Testis (tissue), 5 donors: ENCODE measurements at places on chromosomes 3 and 15. TPM values are rescaled to one million over a fixed set of nuclear protein-coding genes. Genes with fewer than 3 reads are reported as not detected.

DNA sequence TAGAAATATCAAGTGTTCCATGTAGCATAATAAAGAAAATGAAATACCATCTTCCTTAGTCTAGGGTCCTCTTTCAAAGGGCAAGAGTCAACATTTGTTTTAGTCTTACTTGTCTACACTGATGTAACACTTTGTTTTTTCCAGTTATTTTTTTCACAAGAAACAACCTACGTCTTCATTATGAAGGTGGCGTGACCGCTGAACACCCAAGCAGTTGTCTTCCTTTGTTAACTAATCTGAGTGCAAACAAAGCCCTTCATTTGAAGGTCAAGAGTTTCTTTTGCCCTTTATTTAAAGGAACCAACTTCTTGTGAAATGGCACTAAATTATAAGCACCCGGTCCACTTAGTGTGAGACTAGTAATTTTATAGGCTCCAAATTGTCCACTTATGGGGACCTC lies 73.2 kb downstream of the CD47 start:
- no peaks in the 10 kb centered on the region for H3K36me3 ChIP-seq
- H3K4me3 ChIP-seq, result no peak overlapping the region
- peaks cover 6% of the 10 kb centered on the region for H3K4me1 ChIP-seq

DNA sequence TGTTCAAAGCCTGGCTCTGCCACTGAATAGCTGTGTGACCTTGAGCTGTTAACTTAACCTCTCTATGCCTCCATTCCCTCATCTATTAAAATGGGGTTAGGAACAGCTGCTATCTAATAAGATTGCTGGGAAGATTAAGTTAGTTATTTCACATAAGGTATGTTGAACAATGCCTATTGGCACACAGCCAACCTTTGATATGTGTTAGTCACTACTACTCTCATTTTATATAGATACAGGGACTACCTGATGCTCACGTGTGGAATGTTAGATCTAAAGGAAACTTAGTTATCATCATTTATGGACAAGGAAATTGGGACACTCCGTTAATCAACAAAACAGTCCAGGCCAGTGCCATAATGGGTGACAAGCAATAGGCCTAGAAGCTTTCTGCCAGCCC lies 332.4 kb upstream of the PPP2R3A start:
- no peak overlapping the region for H3K27ac ChIP-seq
- H3K27me3 ChIP-seq, result no peaks in the 10 kb centered on the region
- no peak for DNase-seq
- no peaks in the 10 kb centered on the region for H3K36me3 ChIP-seq

DNA sequence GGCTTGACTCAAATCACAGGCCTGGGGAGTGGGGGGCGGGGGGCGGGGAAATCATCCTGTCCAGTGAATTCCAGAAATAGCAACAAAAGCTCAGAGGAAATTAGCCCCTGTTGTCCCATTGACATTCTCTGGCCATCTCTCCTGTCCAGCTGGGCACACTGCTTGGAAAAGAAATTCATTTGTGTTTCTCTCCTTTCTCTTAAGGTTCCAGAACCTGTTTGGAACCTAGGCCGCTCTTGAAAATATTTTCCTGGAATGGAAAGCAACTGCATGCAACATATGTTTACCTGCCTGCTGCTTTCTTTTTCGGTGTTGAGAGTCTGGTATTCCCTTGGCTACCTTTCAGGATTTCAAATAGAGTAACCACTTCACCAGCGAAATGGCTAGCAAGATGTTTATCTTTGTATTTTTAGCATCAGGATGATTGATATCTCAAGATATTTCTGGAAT lies 169.0 kb downstream of the GHSR start:
- no peak overlapping the region for H3K27ac ChIP-seq
- no peaks in the 10 kb centered on the region for H3K27me3 ChIP-seq
- no peak for DNase-seq

GRCh38 chr3:32817257-32817557 lies 590 bp upstream of the TRIM71 start:
- no peaks in the 10 kb centered on the region for H3K36me3 ChIP-seq
- peak overlapping the region; percentile 30 for H3K27ac ChIP-seq
- H3K4me1 ChIP-seq, result peaks cover 4% of the 10 kb centered on the region
- DNase-seq, result no peak

GRCh38 chr3:73409138-73409763 lies 215.5 kb downstream of the PDZRN3 start:
- no peak for DNase-seq
- H3K36me3 ChIP-seq, result no peaks in the 10 kb centered on the region
- H3K4me1 ChIP-seq, result no peaks in the 10 kb centered on the region
- no peak overlapping the region for H3K4me3 ChIP-seq

GOLGA8H gene
- total RNA-seq, result 8.7 TPM

GRCh38 chr3:14876921-14877333 lies 58.2 kb downstream of the FGD5 start:
- no peak for DNase-seq
- no peak overlapping the region for H3K27ac ChIP-seq
- no peaks in the 10 kb centered on the region for H3K27me3 ChIP-seq
- H3K36me3 ChIP-seq, result no peaks in the 10 kb centered on the region

DNA sequence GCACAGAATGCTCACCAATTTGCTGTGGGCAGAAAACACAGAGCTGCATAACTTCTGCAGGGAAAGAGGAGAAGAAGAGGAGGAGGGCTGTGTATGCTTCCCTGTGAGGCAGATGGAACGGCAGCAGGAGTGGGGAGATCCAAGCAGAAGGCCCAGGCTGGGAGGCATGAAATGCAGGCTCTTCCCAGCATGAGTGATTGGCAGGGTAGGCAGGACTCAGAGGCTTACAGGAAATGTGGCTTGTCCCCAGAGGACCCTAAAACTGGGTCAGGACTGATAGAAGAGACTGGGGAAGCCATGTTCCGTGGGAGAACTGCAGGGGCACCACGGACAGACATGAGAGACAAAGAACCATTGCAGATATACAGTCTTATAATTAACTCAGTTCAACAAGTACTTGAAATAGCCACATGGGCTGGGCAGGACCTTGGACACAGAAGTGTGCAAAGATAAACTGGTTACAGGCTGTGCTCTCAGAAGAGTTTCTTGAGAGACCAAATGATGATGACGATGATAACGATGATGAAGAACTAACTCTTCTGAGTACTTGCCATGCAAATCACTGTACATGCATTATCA lies 286.9 kb downstream of the EPHB1 start:
- H3K27ac ChIP-seq, result no peak overlapping the region
- H3K4me1 ChIP-seq, result peaks cover 5% of the 10 kb centered on the region
- H3K27me3 ChIP-seq, result no peaks in the 10 kb centered on the region
- no peak for DNase-seq

DNA sequence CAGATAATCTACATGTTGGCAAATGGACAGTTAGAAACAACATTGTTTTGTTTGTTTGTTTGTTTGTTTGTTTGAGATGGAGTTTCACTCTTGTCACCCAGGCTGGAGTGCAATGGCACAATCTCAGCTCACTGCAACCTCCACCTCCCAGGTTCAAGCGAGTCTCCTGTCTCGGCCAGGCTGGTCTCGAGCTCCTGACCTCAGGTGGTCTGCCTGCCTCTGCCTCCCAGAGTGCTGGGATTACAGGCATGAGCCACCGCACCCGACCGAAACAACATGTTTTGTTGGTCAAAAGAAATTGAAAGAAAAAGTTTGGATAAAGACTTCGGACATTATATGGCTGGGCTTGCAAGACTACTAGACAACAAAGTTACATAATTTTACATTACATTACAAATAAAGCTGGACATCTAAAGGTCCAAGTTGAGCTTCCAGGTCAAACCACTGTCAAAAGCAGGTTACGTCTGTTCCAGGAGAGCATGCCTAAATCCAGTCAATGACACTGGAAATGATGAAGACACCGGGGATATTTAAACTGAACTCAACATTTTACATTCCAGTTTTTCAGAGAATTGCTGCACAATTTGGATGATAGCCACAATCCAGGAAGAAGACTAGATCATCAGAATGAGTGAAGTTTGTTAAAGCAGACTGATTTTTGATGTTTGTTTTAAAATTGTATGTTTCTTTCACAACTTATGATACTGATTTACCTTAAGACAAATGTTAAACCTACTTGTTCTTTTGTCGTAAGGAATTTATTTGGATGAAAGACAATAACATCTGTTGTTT lies 18.6 kb downstream of the SERP1 start:
- no peak overlapping the region for H3K4me3 ChIP-seq
- H3K27ac ChIP-seq, result no peak overlapping the region
- DNase-seq, result no peak
- no peaks in the 10 kb centered on the region for H3K36me3 ChIP-seq

- H3K4me3 ChIP-seq, result no peak overlapping the region
- H3K27ac ChIP-seq, result no peak overlapping the region
- H3K4me1 ChIP-seq, result no peaks in the 10 kb centered on the region
- H3K27me3 ChIP-seq, result no peaks in the 10 kb centered on the region
These were observed 521.0 kb downstream of the GABRG3 start for GRCh38 chr15:27491666-27492621.

DNA sequence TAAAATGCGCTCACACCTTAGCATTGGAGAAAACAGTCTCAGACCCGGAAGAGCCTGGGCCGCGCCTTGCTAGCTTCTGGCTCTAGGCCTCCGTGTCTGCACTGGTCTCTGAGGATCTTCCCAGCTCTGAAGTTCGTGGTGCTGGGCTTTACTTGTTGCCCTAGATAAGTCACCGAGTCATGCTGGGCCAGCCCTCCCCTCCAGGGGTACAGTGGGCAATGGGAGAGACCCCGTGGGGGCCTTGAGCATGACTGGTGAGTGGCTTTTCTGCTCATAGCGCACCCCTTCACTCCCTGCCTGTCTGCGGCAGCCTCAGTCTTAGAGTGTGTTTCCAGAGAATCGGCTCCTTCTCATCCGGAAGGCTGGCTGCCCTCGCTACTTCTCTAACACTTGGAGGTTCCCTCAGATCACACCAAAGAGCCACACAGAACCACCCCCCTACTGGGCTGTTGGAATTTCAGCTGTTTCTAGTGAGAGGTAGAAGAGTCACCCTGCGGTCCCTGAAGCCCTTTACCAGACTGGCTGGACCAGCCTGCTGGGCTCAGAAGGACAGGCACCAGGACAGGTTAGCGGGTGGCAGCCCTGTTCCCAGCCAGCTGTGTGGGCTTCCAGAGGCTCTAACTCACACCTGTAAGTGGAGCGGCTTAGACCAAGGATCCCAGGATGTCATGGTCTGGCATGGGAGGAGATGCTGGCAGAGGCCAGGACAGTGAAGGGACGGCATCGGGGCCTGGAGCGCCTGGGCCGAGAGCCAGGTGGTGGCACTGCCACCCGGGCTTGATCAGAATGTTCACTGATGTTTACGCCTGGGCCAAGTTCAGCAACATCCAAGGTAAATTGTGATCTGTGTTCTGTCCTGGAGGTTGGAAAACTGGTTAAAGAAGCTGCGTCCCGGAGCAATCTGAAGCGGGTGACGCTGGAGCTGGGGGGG lies 17.9 kb downstream of the ALDH1A3 start:
- DNase-seq, result no peak
- H3K4me3 ChIP-seq, result no peak overlapping the region

GRCh38 chr15:35630985-35631384 lies 85.0 kb upstream of the DPH6 start:
- H3K4me1 ChIP-seq, result no peaks in the 10 kb centered on the region
- H3K4me3 ChIP-seq, result no peak overlapping the region
- DNase-seq, result no peak
- H3K27ac ChIP-seq, result no peak overlapping the region
- H3K36me3 ChIP-seq, result no peaks in the 10 kb centered on the region

FMN1 gene
- 53.7 TPM for total RNA-seq

GRCh38 chr15:94411285-94411684 lies 179.9 kb downstream of the MCTP2 start:
- H3K27ac ChIP-seq, result no peak overlapping the region
- DNase-seq, result no peak
- no peak overlapping the region for H3K4me3 ChIP-seq
- no peaks in the 10 kb centered on the region for H3K27me3 ChIP-seq
- no peaks in the 10 kb centered on the region for H3K36me3 ChIP-seq

DNA sequence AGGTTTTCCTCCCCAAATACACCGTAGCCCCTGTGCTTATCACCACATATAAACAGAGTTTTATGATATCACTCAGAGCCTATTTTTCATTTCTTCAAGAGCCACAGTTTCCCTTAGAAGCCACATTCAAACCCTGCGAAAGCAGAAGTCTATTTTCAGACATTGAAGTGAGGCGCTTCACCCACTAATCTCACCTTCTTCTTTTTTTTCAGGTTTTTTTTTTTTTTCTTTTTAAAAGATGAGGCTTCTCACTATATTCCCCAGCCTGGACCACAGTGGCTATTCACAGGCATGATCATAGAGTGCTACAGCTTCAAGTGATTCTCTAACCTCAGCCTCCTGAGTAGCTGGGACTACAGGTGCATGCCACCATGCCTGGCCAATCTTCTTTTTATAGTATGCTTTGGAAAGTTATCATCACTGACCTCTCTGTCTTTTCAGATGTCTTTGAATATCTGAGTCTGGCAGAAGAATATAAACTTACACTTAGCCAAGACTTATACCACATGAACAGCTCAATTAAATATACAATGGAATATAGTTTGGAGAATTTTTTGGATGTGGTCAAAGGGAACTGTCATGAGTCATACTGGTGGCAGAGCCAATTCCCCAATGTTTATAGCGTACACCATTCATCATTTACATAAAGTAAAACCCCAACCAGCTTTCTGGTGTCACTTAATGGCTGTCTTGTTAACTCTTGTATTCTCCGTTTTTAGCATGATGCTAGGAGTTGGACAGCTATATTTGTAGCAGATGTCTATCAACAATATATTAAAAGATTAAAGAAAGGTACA lies 59.7 kb upstream of the CCDC50 start:
- no peak for DNase-seq
- no peak overlapping the region for H3K27ac ChIP-seq
- no peaks in the 10 kb centered on the region for H3K36me3 ChIP-seq
- H3K4me3 ChIP-seq, result no peak overlapping the region
- H3K4me1 ChIP-seq, result no peaks in the 10 kb centered on the region
- no peaks in the 10 kb centered on the region for H3K27me3 ChIP-seq

CPN2 gene
- total RNA-seq, result 1.1 TPM

GRCh38 chr3:143658861-143659260 lies 189.4 kb downstream of the SLC9A9 start:
- H3K4me1 ChIP-seq, result peaks cover 12% of the 10 kb centered on the region
- H3K27me3 ChIP-seq, result no peaks in the 10 kb centered on the region
- no peak overlapping the region for H3K27ac ChIP-seq
- H3K4me3 ChIP-seq, result no peak overlapping the region
- no peak for DNase-seq

DNA sequence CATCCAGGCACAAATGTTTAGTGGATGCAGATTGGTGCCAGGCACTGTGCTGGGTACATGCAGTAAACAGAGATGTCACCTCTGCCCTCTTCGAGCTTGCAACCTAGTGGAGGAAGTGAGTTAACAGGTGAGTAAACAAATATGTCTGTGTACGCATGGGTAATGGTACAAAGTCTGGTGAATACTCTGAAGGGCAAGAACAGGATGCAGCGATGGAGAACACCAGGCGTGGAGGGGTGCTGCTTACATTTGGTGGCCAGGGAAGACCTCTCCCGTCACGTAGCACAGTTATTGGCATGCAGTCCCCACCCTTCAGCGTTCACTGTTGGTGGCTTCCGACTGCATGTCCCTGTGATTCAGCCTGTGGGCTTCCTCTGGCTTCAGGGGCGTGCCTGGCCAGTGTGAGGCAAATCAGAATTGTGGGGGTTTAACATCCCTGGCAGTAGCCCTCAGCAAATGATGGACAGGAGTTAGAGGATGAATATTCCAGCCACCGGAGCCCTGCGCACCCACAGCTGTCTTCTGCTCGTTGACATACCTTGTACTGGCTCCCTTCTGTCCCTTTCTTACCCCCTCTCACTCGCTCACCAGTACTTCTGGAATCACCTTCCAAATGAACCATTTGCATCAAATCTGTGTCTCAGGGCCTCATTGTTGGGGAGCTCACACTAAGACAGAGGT lies 9.1 kb upstream of the HDAC11 start:
- H3K27ac ChIP-seq, result no peak overlapping the region
- no peaks in the 10 kb centered on the region for H3K36me3 ChIP-seq
- no peak for DNase-seq
- no peaks in the 10 kb centered on the region for H3K27me3 ChIP-seq
- H3K4me3 ChIP-seq, result no peak overlapping the region
- no peaks in the 10 kb centered on the region for H3K4me1 ChIP-seq
